ENCODE measurements at places on chromosomes 1 and 21.

DNA sequence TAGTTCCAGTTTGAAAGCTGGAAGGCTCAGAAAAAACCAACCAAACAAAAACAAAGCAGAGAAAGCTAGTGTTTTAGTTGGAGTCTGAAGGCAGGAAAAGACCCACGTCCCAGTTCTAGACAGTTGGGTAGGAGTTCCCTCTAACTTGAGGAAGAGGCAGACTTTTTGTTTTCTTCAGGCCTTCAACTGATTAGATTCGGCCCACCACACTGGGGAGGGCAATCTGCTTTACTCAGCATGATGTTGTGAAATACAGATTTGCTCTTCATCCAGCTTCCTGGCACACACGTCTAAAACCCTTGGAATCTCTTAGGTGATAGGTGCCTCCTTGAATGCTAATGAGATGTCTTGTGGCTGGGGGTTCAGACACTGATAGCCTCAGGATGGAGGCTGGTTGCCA is 49.1 kb upstream of the CSF3R start:
- H3K27ac ChIP-seq, result no peak overlapping the region
- no peak for DNase-seq
- no peak overlapping the region for H3K4me3 ChIP-seq
- no peaks in the 10 kb centered on the region for H3K4me1 ChIP-seq
- no peaks in the 10 kb centered on the region for H3K36me3 ChIP-seq

DNA sequence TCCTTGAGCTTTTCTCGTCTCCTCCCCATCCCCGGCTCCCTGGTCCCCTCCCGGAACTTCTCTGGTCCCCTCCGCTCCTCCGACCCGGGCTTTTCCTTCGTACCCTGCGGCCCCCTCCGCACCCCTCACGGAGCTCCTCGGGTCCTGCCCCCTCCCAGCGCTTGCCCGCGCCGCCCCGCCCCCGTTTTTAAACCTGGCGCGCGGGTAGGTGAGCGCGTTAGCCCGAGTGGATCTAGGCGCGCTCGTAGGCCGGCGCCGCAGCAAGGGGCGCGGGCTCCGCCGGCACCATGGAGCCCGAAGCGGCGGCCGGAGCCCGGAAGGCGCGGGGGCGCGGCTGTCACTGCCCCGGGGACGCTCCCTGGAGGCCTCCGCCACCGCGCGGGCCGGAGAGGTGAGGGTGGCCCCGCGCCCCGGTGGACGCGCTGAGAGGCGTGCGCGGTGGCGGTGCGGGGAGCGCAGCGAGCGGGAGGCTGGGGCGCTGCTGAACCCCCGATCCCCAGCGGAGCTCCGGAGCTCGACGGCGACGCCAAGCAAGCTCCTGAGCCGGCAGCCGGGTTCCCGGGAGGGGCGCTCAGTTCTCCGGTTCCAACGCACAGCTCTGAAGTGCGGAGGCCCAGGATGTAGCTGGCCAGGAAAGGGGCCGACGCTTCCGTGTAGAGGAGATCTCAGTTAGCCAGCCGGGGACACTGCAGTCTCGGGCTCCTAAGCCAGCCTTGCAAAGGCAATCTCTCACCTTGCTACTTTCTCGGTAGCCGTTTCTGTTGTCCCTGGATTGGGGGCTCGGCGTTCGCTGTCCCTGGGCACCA is at the start of gene RIPPLY3:
Gene RIPPLY3, plus strand, starts transcription at position 217 of the 806 bp plus-strand sequence. Its CDS starts 71 bp downstream, at position 288.
- no peaks in the 10 kb centered on the region for H3K27me3 ChIP-seq
- no peak for DNase-seq
- no peak within 1 kb of the TSS for H3K27ac ChIP-seq
- peak within 1 kb of the TSS; percentile 27 for H3K4me3 ChIP-seq

GRCh38 chr1:235169986-235170385 is 8.9 kb upstream of the RBM34 start:
- no peaks in the 10 kb centered on the region for H3K27me3 ChIP-seq
- DNase-seq, result no peak
- no peak overlapping the region for H3K27ac ChIP-seq

DNA sequence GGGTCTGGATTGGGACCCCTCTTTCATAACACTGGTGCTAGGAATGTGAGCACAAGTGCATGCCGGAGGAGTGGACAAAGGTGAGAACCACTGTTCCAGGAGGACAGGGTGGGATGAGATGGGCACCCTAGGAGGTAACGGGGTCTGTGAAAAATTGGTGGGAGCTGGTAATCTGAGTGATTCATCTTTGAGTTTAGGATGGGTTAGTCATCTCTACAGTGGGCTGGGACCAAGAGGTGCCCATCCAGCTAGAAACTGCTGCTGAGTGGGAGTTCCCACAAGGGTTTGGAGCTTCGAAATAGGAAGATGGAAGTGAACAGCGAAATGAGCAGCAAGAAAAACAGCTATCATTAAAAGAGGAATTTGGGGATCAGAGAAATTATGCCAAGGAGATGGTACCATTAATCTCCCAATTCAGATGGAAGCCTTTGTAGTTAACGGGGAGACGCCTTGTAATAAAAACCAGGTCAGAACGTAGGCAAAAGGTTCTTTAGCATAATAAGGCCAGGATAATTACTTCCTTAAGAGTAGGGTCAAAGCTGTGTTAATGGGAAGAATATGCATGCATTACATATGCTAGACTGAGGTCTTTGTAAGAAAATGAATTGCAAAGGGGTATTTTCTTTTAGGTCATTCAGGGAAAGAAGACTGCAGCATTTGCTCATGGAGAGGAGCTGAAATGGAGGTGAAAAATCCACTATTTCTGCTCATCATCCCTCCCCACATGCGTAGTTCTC is 55.5 kb downstream of the OLFML3 start:
- H3K4me3 ChIP-seq, result no peak overlapping the region
- no peaks in the 10 kb centered on the region for H3K36me3 ChIP-seq
- H3K27ac ChIP-seq, result no peak overlapping the region
- no peaks in the 10 kb centered on the region for H3K27me3 ChIP-seq
- DNase-seq, result no peak

Data from aorta (tissue), 5 donors.